Stimulated activated CD4-positive, alpha-beta T cell treated with anti-CD3 and anti-CD28 coated beads, Interleukin-1b, Interleukin-23, amount 100 ng/mL, for 1 hour (primary cell): ENCODE measurements at places on chromosomes 1 and 21.

DNA sequence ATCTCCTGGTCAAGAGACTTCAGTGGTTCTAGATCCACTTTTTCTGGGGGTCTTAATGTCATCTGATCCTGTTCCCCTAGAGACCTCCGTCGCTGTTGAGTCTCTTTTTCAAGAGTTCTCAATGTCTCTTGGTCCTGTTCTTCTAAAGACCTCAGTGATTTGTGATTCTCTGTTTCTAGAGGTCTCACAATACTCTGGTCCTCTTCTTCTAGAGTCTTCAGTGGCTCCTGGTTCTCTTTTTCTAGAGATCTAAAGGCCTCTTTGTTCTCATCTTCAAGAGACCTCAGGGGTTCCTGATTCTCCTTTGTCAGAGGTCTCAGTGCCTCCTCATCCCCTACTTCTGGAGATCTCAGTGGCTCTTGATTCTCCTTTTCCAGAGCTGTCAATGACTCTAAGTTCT, 5.4 kb downstream of the NES start:
- DNase-seq: no peak

- no peak for DNase-seq
Measured at GRCh38 chr1:6815726-6816125, 30.5 kb downstream of the CAMTA1 start.

GRCh38 chr1:46991083-46991923, 32.2 kb upstream of the CYP4X1 start:
- DNase-seq: no peak

- no peak for DNase-seq
Measured at GRCh38 chr1:81296601-81297000, 504.1 kb upstream of the ADGRL2 start.

- DNase-seq: no peak
Measured at GRCh38 chr1:27849951-27850350, 19.4 kb downstream of the PPP1R8 start.
